ENCODE measurements at places on chromosomes 2 and 18. TPM values are rescaled to one million over a fixed set of nuclear protein-coding genes. Genes with fewer than 3 reads are reported as not detected.

GRCh38 chr2:31940920-31941319, 69.9 kb downstream of the MEMO1 start:
- no peaks in the 10 kb centered on the region for H3K27me3 ChIP-seq
- H3K4me1 ChIP-seq = no peaks in the 10 kb centered on the region
- H3K27ac ChIP-seq = no peak overlapping the region
- H3K36me3 ChIP-seq = peaks cover 10% of the 10 kb centered on the region
- no peak for DNase-seq

GRCh38 chr2:188726626-188727247, 247.4 kb upstream of the COL3A1 start:
- DNase-seq = no peak
- H3K4me1 ChIP-seq = no peaks in the 10 kb centered on the region
- no peak overlapping the region for H3K4me3 ChIP-seq
- H3K36me3 ChIP-seq = no peaks in the 10 kb centered on the region

The CDCA7 gene
- 3.1 TPM for total RNA-seq

- H3K36me3 ChIP-seq = no peaks in the 10 kb centered on the region
- H3K27ac ChIP-seq = no peak overlapping the region
- H3K4me3 ChIP-seq = no peak overlapping the region
- DNase-seq = no peak
- H3K27me3 ChIP-seq = no peaks in the 10 kb centered on the region
These were observed 33.0 kb upstream of the PTH2R start for GRCh38 chr2:208373460-208374089.

- H3K36me3 ChIP-seq = no peaks in the 10 kb centered on the region
- no peaks in the 10 kb centered on the region for H3K27me3 ChIP-seq
- H3K4me1 ChIP-seq = no peaks in the 10 kb centered on the region
- no peak overlapping the region for H3K27ac ChIP-seq
- no peak overlapping the region for H3K4me3 ChIP-seq
- DNase-seq = no peak
These were observed 1009.2 kb upstream of the FANCL start for GRCh38 chr2:59250307-59250677.

GRCh38 chr18:4986066-4986465, 211.0 kb downstream of the AKAIN1 start:
- no peak for DNase-seq
- no peaks in the 10 kb centered on the region for H3K27me3 ChIP-seq
- no peak overlapping the region for H3K27ac ChIP-seq
- H3K4me1 ChIP-seq = no peaks in the 10 kb centered on the region

The SEH1L gene
- total RNA-seq = 18.9 TPM

The SLC39A10 gene
- total RNA-seq = 15.2 TPM

DNA sequence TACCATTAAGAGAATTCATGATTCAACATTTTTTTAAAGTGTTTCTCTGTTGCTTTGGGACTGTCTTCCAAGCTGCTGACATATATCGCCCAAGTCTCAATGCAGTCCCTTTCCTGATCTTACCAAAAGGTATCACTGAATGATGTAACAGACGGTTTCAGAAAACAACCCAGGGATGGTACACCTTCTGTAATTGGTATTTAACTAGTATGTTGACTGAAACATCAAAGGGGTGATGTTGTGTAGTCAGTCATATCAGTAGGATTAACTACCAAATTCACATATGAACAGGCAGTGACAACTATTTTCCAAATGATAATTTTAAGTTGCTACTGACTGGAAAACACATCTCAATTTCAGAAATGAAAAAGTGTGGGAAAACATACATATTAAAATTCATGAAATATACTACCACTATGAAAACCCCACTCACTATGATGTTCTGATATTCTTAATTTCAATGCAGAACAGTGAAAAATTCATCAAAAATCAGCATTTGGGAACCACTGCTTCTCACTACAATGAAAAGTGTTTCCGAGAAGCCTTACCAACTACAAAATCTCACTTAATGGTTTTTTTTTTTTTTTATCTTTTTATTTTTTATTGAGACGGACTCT, 59.8 kb downstream of the MEMO1 start:
- H3K4me3 ChIP-seq = no peak overlapping the region
- no peak overlapping the region for H3K27ac ChIP-seq
- DNase-seq = no peak
- H3K36me3 ChIP-seq = no peaks in the 10 kb centered on the region
- H3K4me1 ChIP-seq = no peaks in the 10 kb centered on the region

The ARL5A gene
- 53.3 TPM for total RNA-seq

The TXNDC2 gene
- 0.49 TPM for total RNA-seq

DNA sequence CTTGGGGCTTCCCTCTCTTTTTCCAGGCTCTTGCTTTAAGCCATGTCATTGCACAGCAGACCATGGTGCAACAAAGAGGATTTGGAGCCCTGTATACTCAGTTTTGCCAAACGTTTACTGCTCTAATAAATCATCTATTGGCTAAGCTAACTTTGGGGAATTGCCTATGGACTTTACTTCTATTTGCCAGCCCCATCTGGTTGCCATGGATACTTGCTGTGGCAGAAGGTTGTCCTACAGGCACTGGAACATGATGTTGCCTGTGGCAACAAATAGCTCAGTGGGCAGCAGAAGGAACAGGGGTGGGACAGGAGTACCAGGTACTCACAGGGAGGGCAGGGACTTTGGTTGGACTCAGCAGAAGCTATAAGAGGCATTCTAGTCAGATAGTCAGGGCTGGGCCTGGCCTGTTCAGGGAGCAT, 129.7 kb downstream of the CCDC85A start:
- no peak for DNase-seq
- no peak overlapping the region for H3K27ac ChIP-seq
- no peaks in the 10 kb centered on the region for H3K27me3 ChIP-seq
- H3K4me3 ChIP-seq = no peak overlapping the region
- H3K36me3 ChIP-seq = no peaks in the 10 kb centered on the region

The KCNG3 gene
- 5.2 TPM for total RNA-seq

DNA sequence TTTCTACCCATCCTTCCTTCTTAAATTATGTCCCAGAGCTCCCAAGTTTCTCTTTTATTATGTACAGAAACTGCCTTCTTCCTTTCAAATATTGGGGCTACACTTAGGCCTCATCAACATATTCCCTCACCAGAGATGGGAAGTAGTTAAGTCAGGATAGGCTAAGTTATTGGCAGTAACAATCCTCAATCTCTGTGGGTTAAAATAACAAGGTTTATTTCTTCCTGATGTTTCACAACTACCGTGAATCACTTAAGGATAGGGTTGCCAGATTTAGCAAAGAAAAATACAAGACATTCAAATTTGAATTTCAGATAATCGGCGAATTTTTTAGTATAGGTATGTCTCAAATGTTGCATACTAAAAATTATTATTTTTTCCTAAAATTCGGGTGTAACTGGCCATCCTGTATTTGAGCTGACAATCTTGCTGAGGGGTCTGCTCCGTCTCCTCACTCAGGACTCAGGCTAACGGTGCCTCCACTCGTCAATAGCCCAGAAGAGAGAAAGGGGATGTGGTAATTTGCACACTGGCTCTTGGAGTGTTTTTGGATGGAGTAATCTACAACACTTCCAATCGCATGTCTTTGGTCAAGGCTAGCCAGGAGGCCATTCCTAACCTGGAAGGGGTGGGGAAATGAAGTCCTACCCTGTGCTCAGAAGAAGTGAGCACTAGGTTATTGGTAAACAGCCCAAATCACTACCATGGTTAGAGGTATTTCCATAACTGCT, 91.7 kb downstream of the ACTR3 start:
- H3K4me3 ChIP-seq = no peak overlapping the region

GRCh38 chr2:201158111-201158929, 24.6 kb upstream of the CASP10 start:
- DNase-seq = no peak
- H3K4me3 ChIP-seq = no peak overlapping the region
- H3K27ac ChIP-seq = peak overlapping the region; percentile 72

GRCh38 chr18:46042571-46043123, 29.4 kb downstream of the PSTPIP2 start:
- no peak for DNase-seq
- peaks cover 7% of the 10 kb centered on the region for H3K36me3 ChIP-seq
- no peaks in the 10 kb centered on the region for H3K4me1 ChIP-seq
- no peak overlapping the region for H3K4me3 ChIP-seq
- H3K27ac ChIP-seq = no peak overlapping the region
- H3K27me3 ChIP-seq = no peaks in the 10 kb centered on the region

The CHRND gene
- not detected for total RNA-seq

DNA sequence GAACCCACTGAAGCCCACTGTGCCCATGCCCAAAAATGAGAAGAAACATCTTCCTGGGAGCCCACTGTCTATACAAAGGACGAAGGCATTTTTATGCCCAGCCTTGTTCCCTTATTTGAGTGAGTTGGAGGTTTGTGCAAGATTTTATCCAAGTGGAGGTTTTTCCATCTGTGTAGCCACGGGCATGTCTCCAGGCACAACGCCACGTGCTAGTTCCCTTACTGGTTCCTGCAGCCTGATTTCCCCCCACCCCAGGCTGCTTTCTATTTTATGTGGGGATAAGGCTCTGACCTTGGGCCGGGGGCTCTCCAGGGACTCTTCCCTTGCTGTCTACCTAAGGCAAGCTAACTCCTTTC, 22.2 kb upstream of the TXNL4A start:
- no peaks in the 10 kb centered on the region for H3K36me3 ChIP-seq
- no peaks in the 10 kb centered on the region for H3K27me3 ChIP-seq
- H3K4me1 ChIP-seq = no peaks in the 10 kb centered on the region
- DNase-seq = no peak

DNA sequence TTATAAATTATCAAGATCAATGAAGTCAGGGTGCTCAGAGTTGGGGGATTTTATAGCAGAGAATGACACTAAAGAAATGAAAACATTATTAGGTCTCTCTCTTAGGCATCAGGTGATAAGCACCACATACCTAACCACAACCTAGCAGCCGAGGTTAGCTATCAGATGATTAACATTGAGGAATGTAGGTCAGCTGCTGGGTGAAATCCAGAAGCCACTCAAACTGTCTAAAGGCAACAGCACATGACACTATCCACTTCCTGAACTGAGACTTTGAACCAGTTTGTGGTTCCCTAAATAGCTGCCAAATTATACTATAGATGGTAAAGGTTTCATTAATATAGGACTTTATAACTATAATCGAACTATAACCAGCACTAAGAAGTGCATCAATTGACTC, 4.7 kb downstream of the EPG5 start:
- peaks cover 66% of the 10 kb centered on the region for H3K4me1 ChIP-seq
- DNase-seq = peak; percentile 80
- H3K27ac ChIP-seq = peak overlapping the region; percentile 13

DNA sequence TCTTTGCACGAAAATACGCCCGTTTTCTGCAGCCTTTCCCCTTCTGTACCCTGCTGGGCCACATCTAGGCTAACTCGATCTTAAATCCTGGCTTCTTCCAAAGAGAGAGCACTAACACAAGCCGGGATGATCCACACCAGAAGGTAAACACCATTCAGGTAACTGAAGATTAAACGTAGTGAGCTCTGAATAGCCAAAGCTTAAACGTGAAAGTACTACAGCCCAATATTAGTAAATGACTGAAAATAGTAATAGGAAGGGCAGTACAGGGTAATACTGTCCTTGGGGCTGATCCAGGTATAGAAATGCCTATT, 422 bp upstream of the MRPL53 start:
- DNase-seq = no peak
- peak overlapping the region; percentile 93 for H3K27ac ChIP-seq
- H3K36me3 ChIP-seq = peaks cover 17% of the 10 kb centered on the region
- H3K4me1 ChIP-seq = peaks cover 26% of the 10 kb centered on the region

DNA sequence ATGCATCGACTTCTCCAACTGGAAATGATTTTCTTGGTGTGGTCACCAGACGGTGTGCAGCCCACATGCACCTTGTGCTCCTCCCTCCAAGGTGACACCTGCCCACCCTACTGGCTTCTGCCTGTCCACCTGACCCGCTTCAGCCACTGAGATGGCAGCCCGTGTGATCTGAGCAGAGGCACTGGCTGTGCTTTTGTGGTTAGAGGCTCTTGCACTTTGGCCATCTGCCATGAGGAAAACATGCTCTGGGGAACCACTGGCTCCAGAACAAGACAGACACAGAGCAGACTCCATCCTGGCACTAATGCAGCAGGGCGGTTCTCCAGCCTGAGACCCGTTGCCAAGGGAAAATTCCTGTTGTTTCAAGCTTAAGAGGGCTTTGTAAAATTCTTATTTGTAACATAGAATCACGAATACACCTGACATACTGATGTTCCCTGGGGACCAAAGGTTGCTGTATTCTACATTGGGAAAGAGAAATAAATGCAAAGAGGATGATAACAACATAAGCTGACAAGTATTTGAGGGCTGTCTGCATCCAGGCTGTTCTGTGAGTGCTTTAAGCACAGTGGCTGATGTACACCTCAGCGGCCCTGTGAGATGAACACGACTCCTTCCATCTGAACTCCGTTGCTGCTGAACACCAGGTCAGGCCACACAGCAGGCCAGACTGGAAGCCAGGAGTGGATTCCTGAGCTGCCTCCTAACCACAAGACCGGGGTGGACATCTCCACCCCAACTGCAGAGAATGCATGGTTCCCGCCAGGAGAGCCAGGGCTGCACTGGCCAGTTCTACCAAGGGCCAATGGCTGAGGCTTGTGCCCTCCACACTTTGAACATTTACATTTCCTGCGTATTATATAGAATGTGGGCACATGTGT, 820.4 kb downstream of the GALR1 start:
- no peak overlapping the region for H3K4me3 ChIP-seq
- H3K36me3 ChIP-seq = no peaks in the 10 kb centered on the region
- H3K4me1 ChIP-seq = peaks cover 8% of the 10 kb centered on the region
- DNase-seq = peak; percentile 45

GRCh38 chr2:241010531-241011295, 12.3 kb downstream of the SNED1 start:
- H3K27me3 ChIP-seq = no peaks in the 10 kb centered on the region
- H3K27ac ChIP-seq = peak overlapping the region; percentile 85
- DNase-seq = no peak
- peaks cover 24% of the 10 kb centered on the region for H3K4me1 ChIP-seq

- no peaks in the 10 kb centered on the region for H3K27me3 ChIP-seq
- H3K27ac ChIP-seq = no peak overlapping the region
- no peak for DNase-seq
These were observed 123.7 kb downstream of the ALPK2 start for GRCh38 chr18:58505181-58505580.

DNA sequence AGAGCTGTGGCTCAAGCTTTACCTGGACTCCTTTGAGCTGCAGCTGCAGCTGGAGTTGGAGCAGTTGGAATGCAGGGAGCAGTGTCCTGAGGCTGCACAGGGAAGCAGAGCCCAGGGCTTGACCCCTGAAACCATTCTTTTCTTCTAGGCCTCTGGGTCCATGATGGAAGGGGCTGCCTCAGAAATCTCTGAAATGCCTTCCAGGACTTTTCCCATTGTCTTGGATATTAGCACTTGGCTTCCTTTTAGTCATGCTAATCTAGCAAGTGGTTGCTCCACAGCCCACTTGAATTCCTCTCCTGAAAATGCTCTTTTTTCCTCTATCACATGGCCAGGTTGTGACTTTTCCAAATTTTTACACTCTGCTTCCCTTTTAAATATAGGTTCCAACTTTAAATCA, 108.6 kb upstream of the RNF152 start:
- H3K4me3 ChIP-seq = no peak overlapping the region
- no peak for DNase-seq
- H3K36me3 ChIP-seq = no peaks in the 10 kb centered on the region
- no peaks in the 10 kb centered on the region for H3K27me3 ChIP-seq
- no peak overlapping the region for H3K27ac ChIP-seq

- DNase-seq = no peak
- no peak overlapping the region for H3K4me3 ChIP-seq
- no peaks in the 10 kb centered on the region for H3K27me3 ChIP-seq
- H3K27ac ChIP-seq = no peak overlapping the region
These were observed 16.6 kb downstream of the SP110 start for GRCh38 chr2:230203110-230203676.

GRCh38 chr2:98749066-98749450, 18.1 kb upstream of the MGAT4A start:
- H3K27ac ChIP-seq = no peak overlapping the region
- H3K27me3 ChIP-seq = no peaks in the 10 kb centered on the region
- H3K4me1 ChIP-seq = peaks cover 2% of the 10 kb centered on the region
- no peak overlapping the region for H3K4me3 ChIP-seq

GRCh38 chr2:28702415-28702861, 49.2 kb upstream of the PPP1CB start:
- no peaks in the 10 kb centered on the region for H3K4me1 ChIP-seq
- no peaks in the 10 kb centered on the region for H3K27me3 ChIP-seq
- no peak overlapping the region for H3K4me3 ChIP-seq

Data from upper lobe of left lung (tissue), 6 donors.